CD14-positive monocyte (primary cell): ENCODE measurements at places on chromosomes 4 and X. TPM values are rescaled to one million over a fixed set of nuclear protein-coding genes. Genes with fewer than 3 reads are reported as not detected.

- H3K4me1 ChIP-seq = no peaks in the 10 kb centered on the region
- no peak overlapping the region for H3K4me3 ChIP-seq
- no peak for DNase-seq
These were observed 30.1 kb upstream of the AFF2 start for GRCh38 chrX:148470324-148470723.

DNA sequence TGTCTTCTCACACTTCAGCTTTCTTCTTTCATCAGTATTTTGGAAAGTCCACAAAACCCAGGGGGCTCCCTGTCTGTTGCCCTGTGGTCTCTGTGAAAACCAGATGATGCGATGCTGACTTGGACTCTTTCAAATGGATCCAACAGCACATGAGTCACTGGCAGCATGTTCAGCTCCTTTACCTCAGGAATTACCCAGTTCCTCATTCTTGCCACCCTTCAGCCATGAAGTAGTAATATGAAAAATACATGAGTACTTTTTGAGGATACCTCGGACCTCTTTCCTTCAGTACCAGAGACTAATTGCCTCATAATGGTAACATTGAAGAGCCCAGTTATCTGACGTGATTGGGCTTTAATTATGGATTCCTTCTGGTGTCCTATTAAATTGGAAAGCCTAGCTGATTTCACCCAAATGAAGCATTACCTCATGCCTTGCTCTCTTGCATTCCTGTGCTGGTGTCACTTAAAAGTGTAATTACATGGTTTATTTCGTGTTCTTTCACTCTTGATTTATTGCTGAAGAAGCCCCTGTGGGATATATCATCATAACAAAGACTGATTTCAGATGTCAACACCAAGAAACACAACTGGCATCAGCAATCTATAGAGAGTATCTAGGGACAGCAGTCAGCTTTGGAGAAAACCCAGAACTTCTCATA lies 63.4 kb downstream of the NFKB1 start:
- peaks cover 68% of the 10 kb centered on the region for H3K36me3 ChIP-seq
- peak; percentile 36 for DNase-seq
- no peak overlapping the region for H3K4me3 ChIP-seq
- no peak overlapping the region for H3K27ac ChIP-seq
- no peaks in the 10 kb centered on the region for H3K27me3 ChIP-seq

DNA sequence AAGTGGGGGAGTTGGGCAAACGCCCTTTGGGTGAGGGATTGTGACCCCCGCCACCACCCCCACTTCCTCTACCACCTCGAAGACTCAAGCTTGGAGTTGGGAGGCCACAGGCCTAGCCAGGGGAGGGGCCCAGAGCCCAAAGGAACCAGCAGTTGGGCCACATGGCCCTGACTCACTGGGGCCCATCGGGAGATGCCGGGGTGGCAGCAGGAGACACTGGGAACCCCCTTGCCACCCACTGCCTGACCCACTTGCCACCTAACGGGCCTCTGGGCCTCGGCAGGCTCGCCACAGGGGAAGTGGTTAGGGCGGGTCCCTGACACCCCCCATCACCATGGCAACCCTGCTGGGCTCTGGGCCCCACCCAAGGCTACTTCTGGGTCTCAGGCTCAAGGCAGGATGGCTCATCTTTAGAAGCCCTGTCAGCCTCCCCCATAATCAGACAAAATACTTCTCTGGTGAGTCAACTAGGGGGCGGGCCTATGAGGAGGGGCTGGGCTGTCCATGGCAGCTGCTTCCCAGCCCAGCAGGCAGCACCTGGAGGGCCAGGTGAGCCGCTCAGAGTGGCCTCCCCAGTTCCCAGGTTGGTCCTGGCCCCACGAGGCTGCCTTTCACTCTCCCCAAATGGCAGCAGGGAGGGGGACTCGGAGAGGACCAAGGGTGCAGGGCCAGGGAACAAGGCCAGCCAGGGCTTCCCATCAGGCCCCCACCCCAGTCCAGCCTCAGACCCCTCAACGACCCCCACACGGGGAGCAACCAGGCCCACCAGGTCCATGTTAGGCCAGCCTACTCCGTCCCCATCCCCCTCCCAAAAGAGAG lies 5.6 kb downstream of the FLNA start:
- peaks cover 42% of the 10 kb centered on the region for H3K36me3 ChIP-seq
- peaks cover 55% of the 10 kb centered on the region for H3K4me1 ChIP-seq
- H3K27me3 ChIP-seq = no peaks in the 10 kb centered on the region
- H3K4me3 ChIP-seq = peak overlapping the region; percentile 94
- peak overlapping the region; percentile 95 for H3K27ac ChIP-seq
- DNase-seq = peak; percentile 96

The ADH4 gene
- polyA plus RNA-seq = not detected

The CT83 gene
- polyA plus RNA-seq = not detected

The FAM133A gene
- polyA plus RNA-seq = not detected
